Ammon's horn (tissue), 1 donor: ENCODE measurements at places on chromosomes 12 and 14.

- DNase-seq: no peak
Measured at GRCh38 chr12:59446116-59446515, 149.7 kb upstream of the SLC16A7 start.

DNA sequence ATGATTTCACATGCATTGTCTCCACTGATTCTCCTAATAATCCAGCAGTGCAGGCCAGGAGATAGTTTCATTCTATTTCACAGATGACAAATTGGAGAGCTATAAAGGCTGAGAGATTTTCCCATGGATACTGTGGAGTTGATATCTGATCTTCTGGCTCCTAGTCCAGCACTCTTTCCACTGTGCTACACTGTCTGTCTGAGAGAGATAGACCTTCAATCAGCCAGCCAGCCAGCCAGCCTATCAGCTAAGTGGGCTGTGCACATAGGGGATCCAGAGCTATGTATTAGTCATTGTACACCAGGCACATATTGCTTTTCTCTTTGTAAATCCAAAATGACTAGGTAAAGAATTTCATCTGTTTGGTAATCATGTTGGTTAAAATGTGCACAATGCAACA is 91.8 kb upstream of the ATP2B1 start:
- no peak for DNase-seq

GRCh38 chr14:55807881-55808379 is 227.9 kb downstream of the KTN1 start:
- DNase-seq: no peak

DNA sequence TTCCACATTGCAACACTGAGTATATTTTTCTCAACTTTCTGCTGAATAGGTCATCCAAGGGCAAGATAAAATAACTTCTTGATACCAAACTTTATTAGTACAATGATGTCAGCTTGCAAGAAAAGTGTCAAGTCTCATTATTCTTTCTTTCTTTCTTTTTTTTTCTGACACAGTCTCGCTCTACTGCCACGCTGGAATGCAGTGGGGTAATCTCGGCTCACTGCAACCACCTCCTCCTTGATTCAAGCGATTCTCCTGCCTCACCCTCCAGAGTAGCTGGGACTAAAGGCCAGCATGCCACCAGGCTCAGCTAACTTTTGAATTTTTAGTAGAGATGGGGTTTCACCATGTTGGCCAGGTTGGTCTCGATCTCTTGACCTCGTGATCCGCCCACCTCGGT is 523.4 kb downstream of the FSCB start:
- no peak for DNase-seq

GRCh38 chr14:90613997-90614396 is 202.2 kb downstream of the TTC7B start:
- no peak for DNase-seq
